Fibroblast of pulmonary artery (primary cell): ENCODE measurements at places on chromosomes 5 and 9.
A peak's percentile ranks its signal among the peaks of the same experiment; 100 is the strongest.

DNA sequence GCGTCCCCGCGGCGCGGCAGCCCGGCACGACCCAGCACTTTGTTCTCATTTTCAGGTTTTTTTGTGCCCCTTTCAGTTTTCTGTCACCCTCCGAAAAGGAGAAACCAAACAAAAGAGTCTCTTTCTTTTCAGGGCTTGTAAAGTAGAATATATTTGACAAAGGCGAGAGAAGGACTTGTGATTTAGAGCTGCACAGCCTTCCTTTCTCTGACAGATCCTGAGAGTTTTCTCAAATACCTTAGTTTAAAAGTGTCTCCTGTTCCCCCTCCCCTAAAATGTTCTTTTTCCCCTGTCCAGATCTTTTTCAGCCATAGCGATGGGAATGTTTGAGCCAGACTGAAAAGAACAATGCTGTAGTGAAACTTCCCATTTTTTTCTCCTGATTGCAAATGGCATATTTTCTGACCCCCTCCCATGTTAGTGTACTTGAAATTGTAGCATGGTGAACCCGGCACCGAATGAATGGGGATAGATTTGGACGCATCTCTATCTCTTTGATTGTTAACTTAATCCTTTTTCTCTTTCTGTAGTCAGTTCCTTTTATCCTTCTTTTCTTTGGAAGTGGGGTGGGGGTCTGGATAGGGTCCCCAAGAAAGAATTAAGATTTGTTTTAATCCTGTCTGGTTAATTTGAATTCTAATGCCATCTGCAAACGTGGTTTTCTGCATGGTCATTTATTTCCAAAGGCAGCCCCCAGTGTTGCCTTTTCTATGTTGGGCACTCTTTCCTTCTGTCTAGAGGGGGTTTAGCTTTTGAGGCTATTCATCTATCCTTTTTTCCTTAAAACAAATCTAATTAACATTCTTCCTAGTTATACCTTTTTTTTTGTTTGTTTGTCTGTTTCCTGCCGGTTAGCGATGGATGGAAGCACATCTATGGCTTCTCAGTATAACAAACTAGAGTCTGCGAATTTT is 2.2 kb downstream of the ZSWIM6 start:
- no peak for DNase-seq

- DNase-seq, result no peak
Observed at GRCh38 chr9:124105266-124105665, 93.7 kb downstream of the LHX2 start.

DNA sequence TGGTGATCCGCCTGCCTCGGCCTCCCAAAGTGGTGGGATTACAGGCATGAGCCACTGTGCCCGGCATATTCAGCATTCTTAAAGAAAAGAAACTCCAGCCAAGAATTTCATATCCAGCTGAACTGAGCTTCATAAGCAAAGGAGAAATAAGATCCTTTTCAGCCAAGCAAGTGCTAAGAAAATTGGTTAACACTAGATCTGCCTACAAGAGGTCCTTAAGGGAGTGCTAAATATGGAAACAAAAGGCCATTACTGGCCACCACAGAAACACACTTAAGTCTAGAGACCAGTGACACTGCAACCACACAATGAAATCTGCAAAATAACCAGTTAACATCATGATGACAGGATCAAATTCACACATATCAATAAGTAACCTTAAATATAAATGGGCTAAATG is 331.5 kb downstream of the MAN2A1 start:
- DNase-seq, result no peak

- no peak for DNase-seq
Observed at GRCh38 chr5:8462565-8462964, 593.6 kb downstream of the MTRR start.

- no peak for DNase-seq
Observed at GRCh38 chr5:156421798-156422197, 94.8 kb downstream of the SGCD start.

DNA sequence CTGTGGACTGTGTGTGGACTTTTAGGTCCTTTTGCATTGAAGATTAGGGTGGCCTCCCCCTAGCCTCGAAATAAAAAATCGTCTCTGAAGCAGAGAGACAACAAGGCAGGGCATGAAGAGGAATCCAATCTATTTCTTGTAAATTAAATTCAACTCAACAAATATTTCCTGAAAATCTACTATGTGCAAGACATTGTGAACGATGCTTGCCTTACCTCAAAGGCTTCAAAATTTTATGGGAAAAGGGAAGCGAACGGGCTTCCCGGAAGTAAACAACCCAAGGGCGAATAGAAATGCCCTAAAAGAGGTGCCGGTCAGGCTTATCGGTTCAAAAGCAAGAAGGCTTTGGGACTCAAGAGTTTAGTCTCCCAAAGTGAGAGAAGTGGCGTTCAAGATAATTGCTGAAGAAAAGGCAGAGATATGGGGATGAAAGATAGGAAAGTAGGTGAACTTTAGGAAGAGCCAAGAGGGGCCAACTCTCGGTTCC is 525 bp downstream of the KIF24 start:
- DNase-seq, result peak; percentile 26

DNA sequence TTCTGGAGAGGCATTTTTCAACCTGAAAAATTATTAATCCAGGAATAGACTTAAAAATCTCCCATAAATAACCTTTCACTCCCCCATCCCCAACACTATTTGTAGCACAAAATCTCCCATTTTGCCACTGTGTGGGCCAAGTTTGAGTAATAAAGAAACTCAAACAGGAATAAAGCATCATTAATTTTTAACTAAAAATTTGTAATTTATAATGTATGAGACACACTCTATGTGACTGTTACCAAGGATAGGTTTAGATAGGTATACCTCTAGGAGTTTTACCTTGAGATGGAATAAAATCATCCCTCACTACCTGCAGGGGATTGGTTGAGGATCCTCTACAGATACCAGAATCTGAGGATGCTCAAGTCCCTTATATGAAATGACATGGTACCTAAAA is 30.1 kb downstream of the CHD1 start:
- DNase-seq, result no peak

DNA sequence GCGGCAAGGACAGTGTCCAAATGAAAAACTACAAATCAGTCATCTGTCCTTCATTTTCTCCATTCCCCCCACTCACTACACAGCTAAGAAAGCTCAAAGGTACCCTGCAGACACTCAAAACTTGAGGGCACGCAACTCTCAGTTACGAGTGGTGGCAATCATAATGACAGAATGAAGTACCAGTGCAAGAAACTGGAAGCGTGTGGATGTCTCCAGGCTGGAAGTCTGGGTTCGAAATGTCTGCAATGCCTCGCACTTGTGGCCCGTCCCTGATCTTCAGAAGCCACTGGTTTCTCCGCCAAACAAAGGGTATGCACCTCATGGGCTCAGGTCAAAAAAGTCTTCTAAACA is 597 bp upstream of the CENPH start:
- DNase-seq, result peak; percentile 6

- DNase-seq, result peak; percentile 30
Observed at GRCh38 chr5:159525117-159525516, 194.8 kb upstream of the IL12B start.

- DNase-seq, result no peak
Observed at GRCh38 chr5:3226196-3226920, 369.3 kb upstream of the IRX1 start.

DNA sequence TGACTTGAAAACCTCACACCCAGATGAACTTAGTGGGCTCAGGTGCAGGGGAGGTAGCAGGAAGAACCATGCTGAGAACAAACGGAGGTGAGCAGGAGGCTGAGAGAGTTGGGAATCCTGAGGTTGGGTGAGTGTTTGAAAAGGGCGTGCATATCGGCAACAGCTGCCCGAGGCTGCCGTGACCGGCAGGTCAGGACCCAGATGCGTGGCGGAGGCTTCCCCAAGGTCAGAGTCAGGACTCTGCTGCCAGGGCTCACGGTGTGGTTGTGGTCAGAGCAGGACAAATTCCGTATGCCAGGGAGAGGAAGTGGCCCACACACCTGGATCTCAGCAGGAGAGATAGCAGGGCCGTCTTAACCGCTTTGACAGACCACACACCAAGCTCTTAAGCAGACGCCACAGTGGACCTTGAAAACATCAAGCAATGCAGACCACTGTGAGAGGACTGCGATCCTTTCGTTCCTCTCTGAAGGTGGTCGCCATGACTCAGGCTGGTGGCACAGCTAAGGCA is 43.1 kb downstream of the ADAMTS16 start:
- DNase-seq, result no peak

- DNase-seq, result no peak
Observed at GRCh38 chr9:105273731-105274130, 29.3 kb downstream of the SLC44A1 start.
